ENCODE measurements at places on chromosomes 7 and 10. TPM values are rescaled to one million over a fixed set of nuclear protein-coding genes. Genes with fewer than 3 reads are reported as not detected.

AKR1C8 gene
- total RNA-seq = not detected

FZD1 gene
- total RNA-seq = 5.2 TPM

GBX1 gene
- total RNA-seq = not detected

DNA sequence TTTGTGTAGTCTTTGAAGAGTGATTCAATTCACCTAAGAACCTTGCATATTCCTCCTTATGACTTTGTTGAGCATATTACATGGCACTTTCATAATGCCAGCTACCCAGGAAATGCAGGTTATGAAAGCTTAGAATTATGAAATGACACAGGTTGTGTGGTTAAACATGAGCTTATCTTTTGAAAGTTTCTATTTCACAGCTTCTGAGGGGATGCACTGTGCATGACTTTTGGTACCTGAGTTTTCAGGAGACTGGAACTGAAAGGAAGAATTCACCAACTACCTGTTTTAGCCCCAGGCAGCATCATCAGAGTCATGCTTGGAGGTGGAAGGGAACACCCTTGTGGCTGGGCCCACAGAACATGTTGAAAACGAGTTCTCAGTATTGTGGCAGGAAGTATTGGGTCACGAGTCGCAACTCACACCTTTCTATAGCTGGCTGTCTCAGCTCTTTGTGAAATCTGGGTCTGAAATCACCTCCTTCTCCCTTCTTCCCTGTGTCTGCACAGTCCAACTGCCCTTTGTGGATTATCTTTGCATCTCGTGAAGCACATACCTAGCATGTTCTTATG, 228.2 kb downstream of the PTEN start:
- peak; percentile 13 for DNase-seq

TRPV6 gene
- total RNA-seq = not detected

- no peak for DNase-seq
These were observed 214.6 kb upstream of the PFKP start for GRCh38 chr10:2852574-2853323.

DNA sequence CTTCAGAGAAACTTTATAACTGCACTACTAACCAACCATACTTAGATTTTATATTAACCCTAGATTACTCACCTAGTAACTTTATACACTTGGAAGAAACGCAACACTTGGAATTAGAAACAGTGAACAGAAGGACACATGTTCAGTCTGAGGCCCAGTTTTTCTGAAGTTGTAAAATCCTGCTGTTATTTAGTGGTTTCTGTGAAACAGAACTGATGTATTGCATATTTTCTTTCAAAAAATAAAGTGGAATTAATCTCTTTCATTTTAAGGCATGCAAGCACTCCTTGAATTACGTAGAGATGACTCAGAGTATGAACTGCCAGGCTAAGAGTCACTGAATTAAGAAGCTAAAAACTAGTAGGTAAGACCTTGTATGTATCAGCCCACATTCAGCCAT, 215.8 kb downstream of the SKAP2 start:
- DNase-seq = peak; percentile 28

DNA sequence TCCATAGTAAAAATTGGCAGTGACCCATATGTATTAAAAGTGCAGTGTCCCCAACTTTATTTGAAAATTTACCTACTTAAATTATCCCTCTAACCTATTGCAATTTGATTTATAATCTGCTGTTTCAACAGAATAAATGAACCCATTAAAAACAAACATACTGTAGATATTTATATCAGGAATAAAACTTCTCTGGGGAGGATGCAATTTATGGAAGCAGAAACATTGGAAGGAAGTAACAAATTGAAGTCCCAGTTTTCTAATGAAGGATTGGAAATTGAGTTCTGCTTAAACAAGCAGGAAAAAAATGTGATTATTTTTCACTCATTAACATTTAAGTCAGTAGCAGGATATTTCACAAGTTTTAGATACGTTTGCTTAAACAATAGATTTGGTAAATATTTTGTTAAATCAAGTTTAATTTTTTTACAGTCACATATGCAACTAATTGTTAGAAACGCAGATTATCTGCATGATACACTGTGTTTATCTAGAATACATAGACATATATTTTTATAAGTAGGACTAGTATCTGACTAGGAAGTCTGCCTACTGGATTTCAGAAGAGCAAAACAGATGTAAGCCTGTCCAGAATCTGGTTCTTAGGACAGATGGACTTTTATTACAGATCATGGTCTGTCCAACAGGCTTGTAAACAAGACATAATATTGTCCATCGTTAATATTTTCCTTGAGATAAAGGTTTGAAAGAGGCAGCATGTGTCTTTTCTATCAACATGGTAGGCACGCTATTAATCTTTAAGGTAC, 5.3 kb downstream of the AGMO start:
- DNase-seq = peak; percentile 25

- no peak for DNase-seq
These were observed 25.2 kb downstream of the IRF5 start for GRCh38 chr7:128962899-128963298.

OR2A42 gene
- total RNA-seq = under 0.01 TPM

GRCh38 chr10:90929179-90929578, 8.3 kb upstream of the ANKRD1 start:
- no peak for DNase-seq

DNA sequence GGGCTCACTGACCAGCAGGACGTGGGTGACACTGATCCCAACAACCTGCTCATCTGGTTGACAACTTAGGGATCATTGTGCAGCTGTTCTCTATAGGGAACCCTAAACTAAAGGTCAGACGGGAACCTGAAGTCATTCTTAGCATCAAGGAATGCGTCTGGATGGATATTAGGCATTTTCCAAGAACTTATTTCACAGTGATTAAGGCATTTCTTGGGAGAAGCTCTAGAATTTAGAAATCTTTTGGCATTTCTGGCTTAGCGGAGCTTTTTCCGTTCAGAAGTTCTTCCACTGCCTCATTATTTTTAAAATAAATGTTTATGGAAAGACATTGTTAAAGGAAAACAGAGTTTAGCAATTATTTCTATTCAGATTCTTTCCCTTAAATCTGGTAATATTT, 303.3 kb upstream of the IGFBP3 start:
- no peak for DNase-seq

- DNase-seq = peak; percentile 90
These were observed 11.3 kb downstream of the CPA2 start for GRCh38 chr7:130277763-130278643.

KIAA1217 gene
- 2.6 TPM for total RNA-seq

- DNase-seq = peak; percentile 50
These were observed 369.4 kb downstream of the INHBA start for GRCh38 chr7:41333511-41333910.

- peak; percentile 47 for DNase-seq
These were observed 987.9 kb downstream of the KCNMA1 start for GRCh38 chr10:76649723-76650127.

DNA sequence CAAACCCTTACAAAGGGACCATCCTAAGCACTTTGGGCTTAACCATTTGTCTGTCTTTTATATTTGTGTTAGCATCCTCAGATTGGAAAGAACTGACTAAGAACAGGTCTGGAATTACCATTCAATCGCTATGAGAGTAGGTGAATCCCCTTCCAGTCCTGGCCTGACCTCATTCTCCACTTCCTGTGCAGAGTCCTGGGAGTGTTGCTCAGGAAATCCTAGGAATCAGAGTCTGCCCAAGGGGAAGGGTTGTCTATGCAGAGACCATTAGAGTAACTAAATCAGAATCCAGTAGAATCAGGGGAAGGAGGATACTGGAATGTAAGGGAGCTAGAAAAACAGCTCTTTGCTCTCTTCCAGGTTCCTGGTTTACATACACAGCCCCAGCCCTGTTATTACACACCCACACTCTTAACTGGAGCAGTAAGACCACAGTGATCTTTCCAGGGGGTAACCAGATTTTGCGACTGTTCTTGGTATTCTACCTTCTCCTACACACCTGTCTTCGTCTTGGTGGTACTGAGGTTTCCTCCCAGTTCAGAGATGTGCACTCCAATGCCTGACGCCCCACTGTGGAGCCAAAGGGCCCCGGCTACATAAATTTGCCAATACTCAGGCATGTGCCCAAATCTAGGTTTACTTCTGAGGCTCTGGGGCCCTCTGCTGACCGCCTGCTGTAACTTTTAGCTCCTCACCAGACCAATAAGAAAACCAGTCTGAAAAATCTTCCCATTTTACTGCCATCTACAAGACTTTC, 103.7 kb downstream of the RNF216 start:
- peak; percentile 87 for DNase-seq

DNA sequence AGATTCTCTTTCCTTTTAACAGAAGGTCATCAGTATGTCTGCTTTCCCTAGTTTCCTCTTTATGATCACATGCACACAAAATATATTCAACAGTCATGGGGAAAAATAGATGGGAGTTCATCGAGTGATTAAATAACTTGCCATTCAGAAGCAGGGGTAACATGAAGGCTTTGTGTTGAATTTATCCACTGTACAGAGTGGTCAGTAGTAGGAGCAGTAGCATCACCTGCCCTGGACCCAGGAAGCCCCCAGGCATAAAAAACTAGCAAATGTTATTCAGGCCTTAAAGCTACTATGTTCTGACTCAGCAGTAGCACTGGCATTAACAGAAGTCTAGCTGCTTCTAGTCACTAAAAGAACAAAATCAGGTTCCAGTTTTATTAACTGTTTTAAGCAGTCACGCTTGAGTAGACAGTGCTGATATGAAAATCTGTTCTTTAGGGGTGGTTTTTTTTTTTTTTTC, 31.4 kb upstream of the FAM133B start:
- DNase-seq = no peak

HTR5A gene
- total RNA-seq = not detected

GRCh38 chr7:149622444-149623210, 125.0 kb upstream of the ZNF746 start:
- no peak for DNase-seq

- peak; percentile 38 for DNase-seq
These were observed 69.4 kb upstream of the PDLIM1 start for GRCh38 chr10:95360122-95360714.

STN1 gene
- 23.3 TPM for total RNA-seq

- no peak for DNase-seq
These were observed 59.1 kb upstream of the SMNDC1 start for GRCh38 chr10:110363572-110364411.

CDC14C gene
- total RNA-seq = under 0.01 TPM

DNA sequence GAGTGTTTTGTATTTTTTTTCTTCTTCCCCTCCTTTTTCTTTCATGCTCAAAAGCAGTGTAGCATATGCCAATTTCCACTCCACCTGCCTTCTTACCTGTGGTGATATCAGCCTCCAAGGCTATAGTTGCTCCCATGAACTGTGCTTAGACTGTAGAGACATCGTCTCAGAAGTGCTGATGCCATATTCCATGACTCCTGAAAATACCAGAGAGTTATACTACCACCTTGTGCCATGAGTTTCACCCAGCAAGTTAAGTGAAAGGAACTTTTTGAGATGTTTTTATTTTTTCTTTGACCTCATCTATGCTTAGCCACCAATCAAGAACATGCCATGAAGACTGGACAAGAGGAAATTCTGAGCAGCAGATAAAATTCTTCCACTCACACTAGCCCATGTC, 142.8 kb upstream of the SEMA3E start:
- DNase-seq = no peak

DNA sequence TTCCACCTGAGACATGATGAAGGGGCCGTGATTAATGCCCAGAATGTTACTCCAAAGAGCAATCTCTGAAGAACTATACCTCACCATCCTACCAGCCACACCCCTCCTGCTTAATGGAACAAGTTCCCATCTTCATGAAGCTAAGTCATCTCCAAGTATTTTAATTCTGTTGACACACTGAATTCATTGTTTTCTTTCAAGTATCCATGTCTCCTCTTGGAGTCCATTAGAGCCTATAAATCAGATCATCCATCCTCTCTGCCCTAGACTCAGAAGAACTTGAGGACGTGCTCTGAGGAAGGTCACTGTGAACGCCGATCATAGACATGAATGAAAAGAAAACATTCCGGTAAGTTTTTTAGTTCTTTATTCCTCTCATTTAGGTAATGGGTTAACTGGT, 126.8 kb downstream of the RSU1 start:
- DNase-seq = no peak

ICA1 gene
- total RNA-seq = 4.3 TPM

- no peak for DNase-seq
These were observed 87.5 kb upstream of the GATA3 start for GRCh38 chr10:7967035-7967434.

GRCh38 chr10:90743291-90743690, 114.5 kb downstream of the HTR7 start:
- DNase-seq = peak; percentile 10

GRCh38 chr7:7681191-7681935, 37.0 kb downstream of the RPA3 start:
- DNase-seq = peak; percentile 74

- no peak for DNase-seq
These were observed 4.2 kb downstream of the CYP17A1 start for GRCh38 chr10:102832987-102833386.

DNA sequence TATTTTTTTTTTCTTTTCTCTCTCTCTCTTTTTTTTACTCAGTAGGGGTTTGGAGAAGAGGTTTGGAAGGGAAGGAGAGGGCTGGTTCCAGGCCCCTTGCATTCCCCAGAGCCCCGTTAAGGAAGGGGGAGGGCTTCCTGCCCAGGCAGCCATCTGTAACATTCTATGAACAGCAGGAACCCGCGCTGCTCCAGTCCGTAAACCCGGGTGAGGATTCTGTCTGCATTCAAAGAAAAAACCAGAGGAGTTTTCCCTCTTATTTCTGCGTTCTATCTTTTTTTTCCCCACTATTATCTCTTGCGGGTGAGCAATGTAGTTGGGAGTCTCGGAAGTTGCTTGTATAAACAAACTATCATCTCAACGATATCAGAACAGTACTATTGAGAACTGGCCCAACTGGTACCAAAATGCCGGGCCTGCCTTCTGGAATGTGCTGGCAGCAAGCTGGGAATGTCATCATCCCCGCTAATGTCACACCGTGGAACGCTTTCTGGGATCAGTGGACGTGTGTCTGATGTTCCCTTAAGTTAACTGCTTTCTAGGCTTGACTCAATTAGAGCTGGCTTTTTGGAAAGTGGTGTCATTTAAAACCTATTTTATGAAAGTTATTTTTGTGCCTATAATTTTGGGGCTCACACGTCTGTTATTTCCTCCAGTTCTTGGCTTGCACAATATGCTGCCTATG, 153.1 kb upstream of the MEOX2 start:
- peak; percentile 14 for DNase-seq

MIOS gene
- total RNA-seq = 28.7 TPM

DNA sequence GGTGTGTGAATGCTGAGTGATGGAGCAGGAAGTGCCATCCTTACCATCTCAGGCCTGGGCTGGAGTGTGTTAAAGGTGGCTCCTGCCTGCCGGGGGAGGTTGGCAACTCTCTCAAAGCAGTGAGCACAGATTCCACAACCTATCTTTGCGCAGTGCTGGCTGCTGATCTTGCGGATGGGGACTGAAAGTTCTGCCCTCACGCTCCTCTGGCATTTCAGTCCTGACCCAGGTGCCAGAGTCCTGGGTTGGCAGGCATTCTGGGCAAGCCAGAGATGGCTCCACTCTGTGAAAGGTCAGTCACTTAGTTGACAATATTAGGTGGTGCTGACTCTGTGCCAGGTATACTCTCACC, 315.5 kb downstream of the RPS24 start:
- no peak for DNase-seq

ZCWPW1 gene
- 0.43 TPM for total RNA-seq

GRCh38 chr10:130816116-130816901, 495.2 kb downstream of the TCERG1L start:
- DNase-seq = no peak

All from fibroblast of villous mesenchyme (primary cell).